ENCODE measurements at places on chromosomes 12 and 14. TPM values are rescaled to one million over a fixed set of nuclear protein-coding genes. Genes with fewer than 3 reads are reported as not detected.

Gene CPSF2
- 59.8 TPM for total RNA-seq

Gene TESPA1
- total RNA-seq: not detected

Gene LMNTD1
- 0.14 TPM for total RNA-seq

Gene NKX2-8
- total RNA-seq: under 0.01 TPM

Gene RPAP3
- 20.4 TPM for total RNA-seq

Gene ANKRD33
- not detected for total RNA-seq

Gene OR4E2
- not detected for total RNA-seq

Gene ABCD2
- not detected for total RNA-seq

Gene CLEC2A
- total RNA-seq: not detected

Gene ATXN3
- 24.3 TPM for total RNA-seq

Gene CLEC4E
- not detected for total RNA-seq

Gene CFAP251
- 18.1 TPM for total RNA-seq

Gene ACVR1B
- 23.1 TPM for total RNA-seq

Gene DIO2
- total RNA-seq: 0.68 TPM

Gene RNASE7
- total RNA-seq: 33.8 TPM

Gene PNMA1
- 18.7 TPM for total RNA-seq

Gene BHLHE41
- total RNA-seq: 1.1 TPM

Gene CEP128
- total RNA-seq: 5.1 TPM

Gene CPNE6
- not detected for total RNA-seq

Gene FOXM1
- total RNA-seq: 0.07 TPM

Gene PLXNC1
- total RNA-seq: 0.50 TPM

Gene SSPN
- total RNA-seq: 3.1 TPM

Gene ITPR2
- 13.3 TPM for total RNA-seq

Gene FAM186B
- total RNA-seq: 0.57 TPM

Data from nasal cavity respiratory epithelium epithelial cell of viscerocranial mucosa (primary cell).